ENCODE measurements at places on chromosomes 11 and 22.

- DNase-seq = no peak
These were observed 394.2 kb upstream of the CCDC90B start for GRCh38 chr11:83680321-83680720.

DNA sequence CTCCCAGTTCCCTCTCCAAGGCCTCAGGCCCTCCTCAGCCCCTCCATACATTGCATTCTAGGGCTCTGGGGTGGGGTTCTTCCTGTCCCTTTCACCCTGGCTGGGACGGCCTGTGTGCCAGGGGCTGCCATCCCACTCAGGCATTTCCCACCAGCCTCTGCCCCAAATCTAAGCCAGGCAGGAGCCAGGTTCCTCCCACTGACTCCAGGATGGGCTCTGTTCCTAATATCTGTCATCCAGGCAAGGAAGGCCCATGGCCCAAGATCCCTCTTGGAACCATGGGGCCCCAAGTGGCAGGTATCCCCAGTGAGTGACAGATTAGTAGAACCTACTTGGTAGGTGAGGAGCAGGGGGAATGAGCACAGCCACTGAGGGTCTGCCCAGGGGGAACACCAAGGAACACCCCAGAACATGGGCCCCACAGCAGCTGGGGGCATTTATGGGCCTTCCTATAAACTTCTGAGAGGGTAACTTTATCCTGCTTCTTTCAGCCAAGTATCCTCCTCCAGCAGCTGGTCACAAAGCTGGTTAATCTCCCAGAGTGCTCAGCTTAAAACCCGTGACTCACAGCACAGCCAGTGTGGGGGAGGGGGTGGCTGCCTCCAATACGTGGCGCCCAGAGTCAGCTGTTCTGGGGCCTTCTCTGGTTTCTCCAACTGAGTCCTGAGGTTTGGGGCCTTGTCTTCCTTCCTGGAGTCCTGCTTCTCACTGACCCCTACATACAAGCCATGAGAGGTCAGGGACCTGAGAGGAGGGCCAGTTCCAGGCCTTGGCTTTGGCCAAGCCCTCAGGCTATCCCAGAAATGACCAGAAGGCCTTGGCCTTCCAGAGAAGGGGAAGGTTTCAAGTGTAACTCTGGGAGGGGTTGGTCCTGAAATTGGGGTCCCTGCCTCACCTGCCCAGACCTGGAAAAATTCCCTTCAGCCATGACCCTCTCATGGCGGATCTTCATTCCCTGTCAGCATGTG lies 19.9 kb upstream of the MYOD1 start:
- DNase-seq = no peak

- no peak for DNase-seq
These were observed 19.8 kb upstream of the RAPSN start for GRCh38 chr11:47468598-47469214.

GRCh38 chr22:22535662-22536061 lies 15.6 kb upstream of the ZNF280A start:
- DNase-seq = no peak

- DNase-seq = no peak
These were observed 140.3 kb downstream of the RBFOX2 start for GRCh38 chr22:35888181-35888870.

DNA sequence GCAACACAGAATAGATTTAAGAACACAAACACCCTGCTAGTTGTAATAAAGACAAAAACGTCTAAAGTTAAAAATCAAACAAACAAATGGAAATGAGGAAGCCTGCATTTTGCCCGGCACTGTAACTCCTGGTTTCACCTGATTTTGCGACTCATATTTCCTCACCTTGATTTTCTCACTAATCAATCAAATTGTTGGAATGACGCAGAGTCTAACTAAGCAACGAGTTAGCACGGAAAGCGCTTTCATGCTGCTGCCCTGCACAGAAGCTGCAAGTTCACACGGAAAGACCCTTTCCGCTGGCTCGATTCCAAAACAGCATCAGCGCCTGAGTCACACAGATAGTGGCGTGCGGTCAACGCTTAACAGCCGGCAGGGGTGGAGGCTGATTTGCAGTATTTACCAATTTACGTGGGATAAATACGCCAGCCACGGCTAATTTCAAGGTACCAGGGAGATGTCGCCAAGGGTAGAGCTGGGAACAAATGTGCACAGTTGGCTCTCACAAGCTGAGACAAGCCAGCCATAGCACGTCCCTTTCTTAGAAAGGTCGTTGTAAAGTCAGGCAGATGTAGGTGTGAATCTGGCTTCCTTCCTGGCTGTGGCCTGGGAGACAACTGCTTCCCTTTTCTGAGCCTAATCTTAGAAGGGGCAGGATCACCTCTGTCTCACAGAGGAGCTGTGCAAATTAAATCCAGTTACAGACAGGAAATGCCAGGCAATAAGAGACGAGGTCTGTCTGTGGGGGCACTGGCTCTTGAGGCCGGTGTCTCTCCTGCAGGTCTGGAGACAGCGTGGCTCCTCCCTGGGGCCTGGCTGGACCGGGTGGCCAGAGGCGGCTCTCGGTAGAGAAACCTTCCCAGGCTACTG lies 76.9 kb upstream of the TTLL12 start:
- peak; percentile 64 for DNase-seq

GRCh38 chr11:84580428-84580827 lies 1046.7 kb downstream of the DLG2 start:
- no peak for DNase-seq

GRCh38 chr22:36755316-36755715 lies 20.6 kb downstream of the IFT27 start:
- DNase-seq = no peak

GRCh38 chr11:26739366-26740073 lies 17.7 kb upstream of the SLC5A12 start:
- no peak for DNase-seq

- no peak for DNase-seq
These were observed 5.1 kb downstream of the MAPK8IP2 start for GRCh38 chr22:50605613-50606074.

- no peak for DNase-seq
These were observed 57.8 kb downstream of the PISD start for GRCh38 chr22:31604137-31604705.

GRCh38 chr11:64444838-64445441 lies 86.0 kb downstream of the RPS6KA4 start:
- DNase-seq = no peak

DNA sequence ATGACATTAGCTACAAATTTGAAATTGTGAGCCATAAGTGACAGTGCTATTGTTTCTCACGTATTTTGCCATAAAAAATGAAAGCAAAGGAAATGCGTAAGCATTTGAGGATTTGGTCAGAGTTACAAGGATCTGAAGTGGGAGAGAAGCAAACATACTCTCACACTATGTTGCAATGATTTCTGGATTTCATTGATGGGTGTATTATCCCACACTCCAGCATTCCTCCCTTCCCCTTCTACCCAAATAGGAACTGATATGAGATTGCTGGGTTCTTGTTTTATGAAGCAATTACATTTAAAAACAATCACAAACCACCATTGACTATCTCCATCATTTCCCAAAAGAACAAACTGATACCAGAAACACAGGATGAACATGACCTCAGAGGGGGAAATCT lies 314.0 kb upstream of the CTSC start:
- DNase-seq = no peak

GRCh38 chr22:47030881-47031627 lies 268.6 kb downstream of the TBC1D22A start:
- peak; percentile 45 for DNase-seq

GRCh38 chr11:76329983-76330382 lies 50.9 kb downstream of the THAP12 start:
- no peak for DNase-seq

GRCh38 chr22:36463783-36464184 lies 17.7 kb downstream of the TXN2 start:
- no peak for DNase-seq

Data from colonic mucosa (tissue), 4 donors.